ENCODE measurements at places on chromosomes 4 and X. TPM values are rescaled to one million over a fixed set of nuclear protein-coding genes. Genes with fewer than 3 reads are reported as not detected.

KDR gene
- not detected for polyA plus RNA-seq

GRCh38 chr4:3871181-3871852 is 105.1 kb downstream of the ADRA2C start:
- DNase-seq = no peak

- DNase-seq = no peak
These were observed 451 bp upstream of the FGD1 start for GRCh38 chrX:54496517-54496852.

SAGE1 gene
- not detected for polyA plus RNA-seq

LIMCH1 gene
- polyA plus RNA-seq = 0.13 TPM

DNA sequence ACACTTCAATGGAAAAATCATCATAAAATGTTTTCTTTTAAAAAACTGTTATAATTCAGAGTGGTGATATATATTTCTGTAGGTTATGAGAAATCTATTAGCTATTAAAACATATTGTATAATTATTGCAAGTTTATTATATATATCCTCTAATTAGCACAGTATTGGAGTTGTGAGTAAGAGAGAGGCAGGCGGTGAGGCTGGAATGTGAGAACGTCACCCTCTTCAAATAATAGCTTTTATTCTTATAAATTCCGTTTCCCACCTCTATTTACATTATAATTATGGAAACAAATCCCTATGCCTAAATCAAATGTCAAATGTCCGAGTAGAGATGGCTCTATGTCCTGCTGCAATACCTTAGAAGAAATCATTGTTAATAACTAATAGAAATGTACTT is 292.9 kb downstream of the ADGRL3 start:
- DNase-seq = no peak

USP26 gene
- not detected for polyA plus RNA-seq

SYN1 gene
- 2.9 TPM for polyA plus RNA-seq

DNA sequence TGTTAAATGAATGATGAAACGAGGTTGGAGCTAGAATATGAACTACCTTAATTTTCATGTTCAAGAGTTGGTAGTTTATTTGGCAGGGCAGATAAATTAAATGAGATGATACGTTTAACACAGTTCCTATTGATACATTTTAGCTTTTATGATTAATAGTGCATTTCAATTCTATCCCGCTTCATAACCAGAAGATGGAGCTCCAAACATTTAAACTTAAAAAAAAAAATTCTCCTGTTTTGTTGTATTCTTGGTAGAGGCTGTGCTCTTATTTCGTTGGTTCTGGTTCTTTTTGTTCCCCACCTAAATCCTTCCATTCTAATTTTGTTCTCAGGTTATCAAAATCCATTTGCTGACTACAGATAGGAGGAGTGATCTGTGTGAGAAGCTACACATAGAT is 71.8 kb upstream of the PTPN13 start:
- DNase-seq = no peak

DNA sequence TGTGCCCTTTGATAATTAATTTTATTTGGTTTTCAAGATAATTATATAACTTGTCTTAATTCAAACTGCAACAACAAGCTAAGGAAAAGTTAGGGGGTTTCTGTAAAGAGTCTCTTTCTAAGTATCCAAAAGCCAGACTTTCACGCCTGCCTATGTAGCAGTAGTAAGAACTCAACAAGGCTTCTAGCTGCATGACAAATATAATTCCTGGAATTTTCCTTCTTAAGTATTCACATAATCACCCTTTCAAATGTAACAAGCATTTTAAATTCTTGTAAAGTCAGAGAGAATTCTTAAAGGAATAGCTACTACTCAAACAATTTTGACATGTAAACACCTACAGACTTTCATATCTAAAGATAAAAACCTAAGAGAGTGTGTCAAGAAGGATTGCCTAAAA is 189.7 kb upstream of the NDST3 start:
- DNase-seq = no peak

DNA sequence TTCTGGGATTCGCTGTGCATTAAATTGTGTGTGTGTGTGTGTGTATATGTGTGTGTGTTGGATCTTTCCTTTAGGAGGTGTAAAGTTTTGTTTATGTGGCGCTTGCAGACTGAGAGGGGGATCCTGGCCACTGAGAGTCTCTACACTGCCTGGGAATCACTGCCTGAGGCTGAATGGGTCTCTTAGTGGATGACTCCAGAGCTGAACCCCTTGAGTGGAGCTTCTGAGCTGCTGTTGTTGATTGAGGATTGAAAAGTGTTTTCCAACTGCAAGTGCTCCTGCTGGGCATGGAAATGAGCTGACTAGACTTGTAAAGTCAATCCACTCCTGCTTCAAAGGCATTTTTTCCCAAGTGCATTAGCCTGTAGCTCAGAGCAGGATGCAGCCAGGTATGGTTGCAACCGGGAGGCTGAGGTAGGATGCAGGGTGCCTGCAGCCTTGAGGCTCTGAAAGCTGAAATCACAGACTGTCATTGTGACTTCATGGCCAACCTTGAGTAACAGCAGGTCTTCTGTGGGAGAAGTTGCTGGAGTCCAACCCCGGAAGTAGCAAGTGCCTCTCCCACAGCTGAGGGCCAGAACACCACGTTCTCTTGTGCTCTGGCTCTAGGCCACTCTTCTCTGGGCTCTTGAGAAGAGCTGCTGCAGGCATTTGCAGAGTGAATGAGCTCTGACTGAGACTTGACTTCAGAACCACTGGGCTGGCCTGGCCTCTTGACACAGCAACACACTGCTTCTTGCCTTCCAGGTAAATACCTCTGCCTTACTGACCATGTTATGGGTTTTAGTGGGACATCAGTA is at the start of gene TBX22:
Gene TBX22 (plus strand): TSS at position 613 of the 800 bp plus-strand sequence. CDS start 7,517 bp downstream, outside the sequence.
- no peak for DNase-seq

GIMD1 gene
- not detected for polyA plus RNA-seq

DNA sequence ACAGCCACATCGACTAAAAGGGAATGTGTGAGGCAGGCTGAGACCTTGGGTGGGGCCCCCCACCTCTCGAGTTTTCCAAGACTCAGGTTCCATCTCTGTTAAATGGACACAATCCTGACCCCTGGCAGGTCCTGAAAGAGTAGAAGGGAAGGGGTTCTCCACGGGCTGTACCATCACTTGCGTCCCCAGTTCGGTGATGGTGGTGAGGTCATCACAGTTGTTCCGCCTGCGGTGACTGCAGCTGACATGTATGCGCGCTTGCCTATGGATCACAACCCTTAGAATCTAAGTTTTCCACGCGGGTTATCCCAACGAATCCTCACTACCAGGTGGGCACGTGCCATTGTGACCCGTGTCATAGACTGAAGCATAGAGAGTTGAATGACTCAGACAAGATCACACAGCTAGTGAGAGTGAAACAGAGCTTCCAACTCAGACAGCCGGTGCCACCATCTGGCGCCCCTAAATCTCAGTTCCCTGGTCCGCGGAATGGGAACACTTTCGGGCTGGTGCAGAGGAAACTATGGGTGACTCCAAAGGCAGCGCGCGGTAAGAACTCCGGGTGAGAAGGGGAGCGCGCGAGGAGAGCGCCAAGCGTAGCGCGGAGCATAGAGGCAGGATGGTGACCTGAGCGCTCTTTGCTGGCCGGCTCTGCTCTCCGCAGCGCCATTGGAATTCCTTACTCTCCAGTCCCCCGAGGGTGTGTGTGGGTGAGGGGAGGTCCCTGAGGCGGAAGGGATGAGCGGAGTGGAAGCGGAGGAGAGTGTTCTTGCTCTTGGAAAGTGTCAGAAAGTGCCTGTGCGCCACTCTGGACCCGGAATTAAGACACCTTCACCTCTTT is 10.5 kb downstream of the MSX1 start:
- no peak for DNase-seq

MAGEA10 gene
- polyA plus RNA-seq = not detected

GRCh38 chr4:84243685-84244084 is 255.4 kb downstream of the NKX6-1 start:
- no peak for DNase-seq

WDR19 gene
- polyA plus RNA-seq = 10.1 TPM

DNA sequence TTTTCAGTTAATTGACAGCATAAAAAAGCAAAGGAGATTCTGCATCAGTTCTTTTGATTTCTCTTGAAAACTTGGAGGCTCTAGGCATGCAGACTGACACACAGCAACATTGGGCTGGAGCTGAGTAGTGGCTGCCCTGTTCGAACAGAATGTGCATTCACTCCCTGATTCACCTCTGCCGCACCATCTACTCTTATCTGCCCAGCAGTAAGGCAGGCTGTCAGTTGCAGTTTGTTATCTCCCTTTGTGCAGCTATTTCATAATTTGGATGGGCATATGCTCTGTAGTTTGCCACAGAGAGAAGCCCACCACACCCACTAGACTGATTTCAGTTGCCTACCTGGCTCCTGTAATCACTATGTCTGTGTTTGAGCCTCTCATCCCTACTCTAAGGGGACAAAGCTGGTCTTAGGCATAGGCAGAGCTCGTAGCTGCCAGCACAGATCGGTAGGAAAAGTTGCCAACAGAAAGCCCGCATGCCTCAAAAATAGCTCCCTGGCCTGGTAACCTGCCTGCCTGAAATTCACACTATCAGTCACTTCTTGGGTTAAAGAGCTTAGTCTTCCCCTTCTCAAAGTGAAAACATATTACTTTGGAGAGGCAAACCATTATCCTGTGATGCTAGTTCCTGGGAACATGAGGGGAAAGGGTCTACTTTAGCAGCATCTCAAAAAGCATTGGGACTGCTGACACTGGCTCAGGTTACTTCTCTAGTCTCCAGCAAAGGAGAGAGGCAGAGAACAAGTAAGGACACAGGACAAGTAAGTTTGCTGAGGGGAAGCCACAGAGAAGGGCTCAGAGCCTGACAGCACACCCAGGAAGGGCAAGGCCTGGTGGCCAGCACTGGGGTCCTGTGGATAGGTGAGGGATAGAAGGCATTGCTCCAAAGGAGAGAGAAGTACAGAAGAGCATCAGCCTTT is 75.9 kb upstream of the TMEM164 start:
- no peak for DNase-seq

TSPAN6 gene
- polyA plus RNA-seq = 16.2 TPM

- DNase-seq = no peak
These were observed 44.9 kb upstream of the NAP1L5 start for GRCh38 chr4:88742561-88742960.

DNA sequence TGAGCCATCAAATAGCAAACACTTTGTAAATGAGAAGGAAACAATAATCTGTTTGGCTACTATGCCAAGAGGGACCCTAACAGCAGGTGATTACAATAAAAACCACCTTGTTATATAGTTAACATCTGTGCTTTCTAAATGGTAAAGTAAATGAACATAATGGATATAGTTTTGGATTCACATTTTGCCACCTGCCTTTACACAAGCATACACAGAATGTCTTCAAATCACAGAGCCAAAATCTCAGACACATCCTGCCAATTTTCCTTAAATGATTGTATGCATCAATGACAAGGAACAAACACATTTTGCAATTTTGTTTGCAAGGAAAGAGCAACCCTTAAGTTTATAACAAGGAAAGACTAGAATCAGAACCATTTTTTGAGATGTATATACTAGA is 334.2 kb downstream of the FSTL5 start:
- DNase-seq = no peak

- DNase-seq = no peak
These were observed at the start of gene CYSLTR1 for GRCh38 chrX:78327370-78328086. Gene CYSLTR1 (minus strand): TSS chrX:78327611. CDS start chrX:78273746, 53,865 bp downstream.

DNA sequence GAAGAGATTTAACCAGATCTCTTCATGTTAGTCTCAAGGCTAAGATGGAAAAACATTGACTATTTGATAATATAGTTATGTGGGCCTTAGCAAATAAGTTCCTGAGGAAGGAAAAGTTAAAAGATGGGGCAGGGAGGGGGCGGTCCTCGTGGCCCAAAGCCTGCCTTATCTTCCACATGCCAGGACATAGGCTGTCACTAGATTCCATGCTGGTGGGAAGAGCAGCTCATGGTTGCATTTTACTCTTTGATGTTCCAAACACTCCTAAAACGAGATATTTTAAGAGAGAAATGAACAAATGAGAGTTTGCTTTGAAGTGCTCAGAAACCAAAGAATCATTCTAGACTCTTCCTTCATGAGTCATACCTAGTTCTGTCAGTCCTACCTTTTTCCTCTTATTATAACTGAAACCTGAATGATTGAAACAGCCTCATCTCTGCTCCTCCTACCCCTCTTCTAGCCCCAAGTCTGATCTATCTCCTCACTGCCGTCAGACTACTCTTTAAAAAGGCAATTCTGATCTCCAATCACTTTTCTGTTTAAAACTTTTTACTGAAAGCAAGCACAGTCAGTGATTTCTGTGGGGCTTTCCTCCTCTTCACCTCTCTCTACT is 25.1 kb downstream of the RAB9B start:
- no peak for DNase-seq

DNA sequence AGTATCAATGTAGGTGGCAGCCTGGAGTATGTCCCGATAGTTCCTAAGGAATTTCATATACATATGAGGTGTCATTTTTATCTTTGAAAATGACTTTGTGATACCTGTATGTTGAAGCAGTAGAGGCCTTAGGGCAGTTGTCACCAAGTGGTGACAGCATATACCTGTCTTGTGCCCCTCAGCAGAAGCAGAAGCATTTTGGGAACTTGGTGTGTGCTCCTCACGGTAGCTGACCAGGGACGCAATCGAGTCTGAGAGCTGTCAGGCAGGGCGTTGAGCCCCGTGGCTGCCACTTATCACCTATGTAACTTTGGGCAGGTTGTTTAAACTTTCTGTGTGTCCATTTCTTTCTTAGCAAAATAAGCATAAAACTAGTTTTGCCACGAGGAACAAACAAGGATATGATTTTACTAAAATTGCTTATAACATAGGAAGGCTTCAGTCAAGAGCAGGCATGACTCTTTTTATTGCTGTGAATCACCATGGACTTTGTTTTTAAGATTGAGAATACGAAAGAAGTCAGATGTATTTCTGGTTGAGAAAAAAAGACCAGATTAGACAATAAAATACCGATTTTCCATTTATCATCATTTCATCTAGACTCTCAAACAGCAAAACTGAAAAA is 161.5 kb downstream of the CPE start:
- DNase-seq = no peak

GRCh38 chrX:19758539-19758938 is 128.9 kb downstream of the SH3KBP1 start:
- DNase-seq = peak; percentile 20

DNA sequence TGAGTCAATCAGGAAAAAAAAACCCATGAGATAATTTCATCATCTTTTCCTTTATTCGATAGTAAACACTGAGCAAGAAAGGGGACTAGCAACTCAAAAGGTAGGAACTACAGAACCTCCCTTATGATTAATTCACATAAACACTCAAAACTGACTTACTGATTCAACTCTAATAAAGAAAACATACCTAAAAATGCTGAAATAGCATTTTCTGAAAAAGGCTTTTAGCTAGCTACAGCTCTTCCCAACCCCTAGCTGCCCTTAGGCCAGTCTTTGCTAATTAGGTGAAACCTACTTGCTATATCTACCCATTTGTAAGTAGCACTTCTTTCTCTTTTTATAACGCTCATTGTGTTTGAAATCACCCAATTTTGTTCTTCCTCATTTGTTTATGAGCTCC is 150.6 kb downstream of the ATRX start:
- DNase-seq = no peak

DNA sequence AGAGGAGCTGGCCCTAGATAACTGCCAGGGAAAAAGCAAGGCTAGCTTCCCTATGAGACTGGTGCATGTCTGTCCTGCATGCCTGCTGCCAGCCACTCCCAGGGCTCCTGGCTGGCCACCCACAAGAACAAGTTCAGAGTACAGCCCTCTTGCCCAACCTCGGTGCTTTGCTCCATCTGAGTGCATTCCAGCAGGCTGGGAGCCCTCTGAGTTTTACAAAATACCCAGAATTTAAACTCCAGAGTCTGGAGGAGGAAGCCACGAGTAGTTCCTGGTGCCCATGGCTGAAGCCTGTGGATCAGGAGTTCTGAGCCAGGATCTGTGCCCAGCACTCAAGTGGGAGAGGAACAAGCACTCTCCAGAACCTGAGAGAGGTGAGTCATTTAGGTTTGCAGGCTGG is 111.6 kb downstream of the MAGEE2 start:
- DNase-seq = no peak
